Naive thymus-derived CD8-positive, alpha-beta T cell (primary cell): ENCODE measurements at places on chromosomes 6 and 20.

DNA sequence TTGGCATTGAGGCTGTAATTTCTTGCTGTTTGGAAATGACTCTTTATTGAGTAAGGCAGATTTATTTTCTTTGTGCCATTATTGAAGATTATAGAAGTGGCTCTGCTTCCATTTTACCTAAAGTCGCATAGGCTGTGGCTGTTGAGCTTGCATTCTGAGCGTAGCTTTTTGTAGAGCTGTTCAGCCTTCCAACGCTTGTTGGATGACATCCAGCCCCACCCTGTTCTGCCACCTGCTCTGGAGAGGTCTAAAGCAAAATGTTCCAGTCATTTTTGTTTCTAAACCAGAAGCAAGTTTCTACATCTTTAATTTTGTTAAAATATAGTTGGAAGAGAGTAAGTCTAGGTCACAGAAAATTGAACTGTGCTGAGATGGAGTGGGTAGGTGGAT lies 24.4 kb downstream of the UST start:
- DNase-seq = no peak

DNA sequence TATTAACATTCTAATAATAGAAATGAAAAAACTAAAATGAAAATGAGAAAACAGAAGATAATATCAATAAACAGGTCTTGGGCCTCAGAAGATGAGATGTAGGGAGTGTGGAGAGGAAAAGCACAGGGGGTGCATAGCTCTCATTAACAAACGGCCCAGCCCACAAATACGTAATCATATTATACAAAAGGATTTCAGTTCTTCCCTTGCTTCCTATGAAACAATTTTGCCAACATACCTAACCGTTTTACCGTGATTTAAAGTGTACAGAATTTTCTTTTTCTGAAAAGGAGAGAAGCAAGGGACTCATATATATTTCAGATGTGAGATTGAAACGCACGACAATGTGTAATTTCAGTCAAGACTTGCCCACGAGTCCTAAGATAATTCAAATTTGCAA lies 136.0 kb downstream of the HFE start:
- DNase-seq = no peak

- no peak for DNase-seq
Measured at GRCh38 chr20:62736407-62737071, 27.9 kb downstream of the NTSR1 start.

DNA sequence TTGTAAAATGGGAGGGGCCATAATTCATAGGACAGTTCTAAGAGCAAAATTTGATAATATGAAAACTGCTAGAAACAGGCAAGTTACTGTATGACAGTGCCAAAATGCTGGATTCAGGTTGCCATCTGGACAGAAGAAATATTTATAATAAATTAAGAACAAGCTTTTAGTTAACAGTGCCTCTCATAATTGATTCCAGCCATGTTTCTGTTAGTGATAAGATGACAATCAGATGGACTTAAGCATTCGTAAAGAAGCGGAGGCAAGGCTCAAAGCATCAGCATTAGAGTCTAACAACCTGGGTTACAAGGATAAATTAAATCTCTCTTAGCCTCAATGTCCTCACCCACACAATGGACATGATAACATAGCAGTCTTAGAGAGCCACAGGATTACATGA lies 61.0 kb downstream of the SESN1 start:
- DNase-seq = no peak

- no peak for DNase-seq
Measured at GRCh38 chr6:15417811-15418210, 171.9 kb downstream of the JARID2 start.

- no peak for DNase-seq
Measured at GRCh38 chr6:97443408-97444080, 160.5 kb upstream of the MMS22L start.

DNA sequence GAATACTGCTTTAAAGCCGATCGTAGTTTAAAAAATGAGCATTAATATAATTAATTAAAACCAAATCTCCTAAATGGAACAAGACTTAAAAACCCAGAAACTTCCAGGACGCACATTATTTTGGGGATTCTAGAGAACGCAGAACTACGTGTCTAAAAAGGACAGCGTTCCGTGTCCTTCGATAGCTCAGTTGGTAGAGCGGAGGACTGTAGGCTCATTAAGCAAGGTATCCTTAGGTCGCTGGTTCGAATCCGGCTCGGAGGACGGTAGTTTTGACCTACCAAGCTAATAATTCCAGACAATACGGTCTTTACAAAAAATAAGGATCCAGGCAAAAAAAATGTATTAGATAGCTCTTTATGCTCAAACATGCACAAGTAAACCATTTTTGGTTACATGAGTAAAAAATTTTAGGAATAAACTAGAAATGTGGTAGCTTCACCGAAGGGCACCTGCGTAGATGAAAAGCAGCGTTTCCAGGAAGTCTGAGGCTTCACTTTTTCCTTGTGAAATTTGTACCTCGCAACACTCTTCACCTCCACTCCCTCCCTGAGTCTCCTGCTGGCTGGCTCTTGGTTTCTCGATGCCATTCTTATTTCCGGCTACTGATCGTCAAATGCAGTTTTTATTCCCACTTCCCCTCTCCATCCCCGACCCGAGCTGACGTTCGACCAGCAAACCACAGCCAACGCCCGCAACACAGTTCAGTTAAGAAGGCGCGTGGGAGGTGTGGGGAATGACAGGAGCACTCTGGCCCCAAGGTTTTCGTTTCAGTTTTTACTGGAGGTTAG lies 19.6 kb upstream of the ABT1 start:
- peak; percentile 56 for DNase-seq

DNA sequence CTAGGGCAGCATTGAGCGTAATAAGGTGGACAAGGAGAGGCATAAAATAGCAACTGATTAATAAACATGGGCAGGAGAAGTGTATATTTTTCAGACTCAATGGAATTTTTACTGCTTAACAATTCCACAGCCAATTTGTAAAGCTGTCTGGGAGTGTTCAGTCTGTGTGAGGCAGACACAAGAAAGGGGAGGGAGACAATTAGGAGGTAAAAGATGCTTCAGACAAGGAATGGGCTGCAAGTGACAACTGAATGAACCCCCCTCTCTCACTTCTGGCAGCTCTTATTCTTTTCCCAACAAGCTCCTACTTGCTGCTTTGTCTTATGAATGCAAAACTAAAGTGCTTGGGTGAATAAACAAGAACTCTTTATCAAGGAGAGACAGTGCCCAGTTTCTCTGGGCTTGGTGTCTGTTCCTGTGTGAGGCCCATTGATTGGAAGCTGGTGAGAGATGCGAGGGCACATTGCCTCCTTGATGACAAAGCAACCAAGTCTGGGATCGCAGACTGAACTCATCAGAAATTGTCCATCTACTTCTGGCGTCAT lies 575.3 kb downstream of the RNF144B start:
- DNase-seq = no peak

DNA sequence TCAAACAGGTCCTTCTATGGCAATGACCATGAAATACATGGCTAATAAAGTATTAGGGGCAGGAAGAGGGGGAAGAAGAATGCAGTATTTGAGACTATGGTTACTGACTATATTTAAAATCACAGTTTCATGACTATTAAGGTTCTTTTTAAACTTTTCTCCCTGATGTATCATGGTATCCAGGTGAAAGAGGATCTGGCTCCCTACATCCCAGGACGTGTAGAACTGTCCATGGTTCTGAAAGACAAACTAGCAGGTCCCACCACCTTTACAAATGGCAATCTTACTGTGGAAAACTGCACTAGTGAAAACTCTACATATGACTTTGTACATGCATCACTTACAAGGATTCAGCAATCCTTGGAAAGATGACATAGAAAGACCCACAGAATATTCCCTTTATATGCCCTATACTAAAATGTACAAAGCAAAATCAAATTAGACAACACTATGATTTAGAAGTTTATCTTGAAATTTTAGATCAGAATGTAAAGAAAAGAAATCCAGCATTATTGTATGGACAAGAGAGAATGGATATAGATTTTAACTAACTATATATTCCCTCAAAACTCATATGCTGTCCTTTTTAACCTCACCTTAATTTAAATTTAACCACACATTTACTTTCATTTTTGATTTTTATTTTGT lies 33.5 kb downstream of the RPP21 start:
- no peak for DNase-seq

GRCh38 chr20:59153355-59153681 lies 10.3 kb upstream of the ZNF831 start:
- DNase-seq = no peak

DNA sequence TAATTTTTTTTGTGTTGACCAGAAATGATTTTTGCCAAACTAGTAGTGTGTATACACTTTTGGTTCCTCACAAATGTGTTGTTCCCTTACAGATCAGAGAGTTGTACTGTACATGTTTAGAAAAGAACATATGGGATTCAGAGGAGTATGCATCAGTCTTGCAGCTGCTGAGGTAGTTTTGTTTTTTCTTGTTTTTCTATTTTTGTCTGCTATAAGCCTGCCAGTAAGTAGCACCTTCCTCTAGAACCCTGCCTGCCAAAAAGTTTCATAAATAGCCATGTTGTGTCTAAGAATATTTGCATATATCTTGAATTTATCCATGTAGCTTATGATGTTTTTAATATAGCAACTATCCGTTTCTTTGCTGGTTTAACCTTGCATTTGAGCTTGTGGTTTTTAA lies 46.4 kb downstream of the ORC3 start:
- no peak for DNase-seq

GRCh38 chr6:168395983-168396382 lies 45.0 kb upstream of the SMOC2 start:
- no peak for DNase-seq

DNA sequence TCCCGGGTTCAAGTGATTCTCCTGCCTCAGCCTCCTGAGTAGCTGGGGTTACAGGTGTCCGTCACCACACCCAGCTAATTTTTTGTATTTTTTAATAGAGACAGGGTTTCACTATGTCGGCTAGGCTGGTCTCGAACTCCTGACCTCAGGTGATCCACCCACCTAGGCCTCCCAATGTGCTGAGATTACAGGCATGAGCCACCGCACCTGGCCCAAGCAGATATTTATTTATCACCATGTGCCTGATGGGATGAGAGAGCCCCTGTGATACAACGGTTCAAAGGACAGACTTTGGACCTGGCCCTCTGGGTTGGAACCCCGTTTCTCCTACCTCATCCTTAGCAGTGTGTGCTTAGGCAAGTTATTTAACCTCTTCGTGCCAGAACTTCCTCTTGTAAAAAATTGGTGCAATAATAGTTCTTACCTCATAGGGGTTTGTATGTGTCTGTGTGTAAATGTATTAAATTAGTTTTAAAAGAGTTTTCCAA lies 19.2 kb upstream of the STK38 start:
- DNase-seq = no peak

DNA sequence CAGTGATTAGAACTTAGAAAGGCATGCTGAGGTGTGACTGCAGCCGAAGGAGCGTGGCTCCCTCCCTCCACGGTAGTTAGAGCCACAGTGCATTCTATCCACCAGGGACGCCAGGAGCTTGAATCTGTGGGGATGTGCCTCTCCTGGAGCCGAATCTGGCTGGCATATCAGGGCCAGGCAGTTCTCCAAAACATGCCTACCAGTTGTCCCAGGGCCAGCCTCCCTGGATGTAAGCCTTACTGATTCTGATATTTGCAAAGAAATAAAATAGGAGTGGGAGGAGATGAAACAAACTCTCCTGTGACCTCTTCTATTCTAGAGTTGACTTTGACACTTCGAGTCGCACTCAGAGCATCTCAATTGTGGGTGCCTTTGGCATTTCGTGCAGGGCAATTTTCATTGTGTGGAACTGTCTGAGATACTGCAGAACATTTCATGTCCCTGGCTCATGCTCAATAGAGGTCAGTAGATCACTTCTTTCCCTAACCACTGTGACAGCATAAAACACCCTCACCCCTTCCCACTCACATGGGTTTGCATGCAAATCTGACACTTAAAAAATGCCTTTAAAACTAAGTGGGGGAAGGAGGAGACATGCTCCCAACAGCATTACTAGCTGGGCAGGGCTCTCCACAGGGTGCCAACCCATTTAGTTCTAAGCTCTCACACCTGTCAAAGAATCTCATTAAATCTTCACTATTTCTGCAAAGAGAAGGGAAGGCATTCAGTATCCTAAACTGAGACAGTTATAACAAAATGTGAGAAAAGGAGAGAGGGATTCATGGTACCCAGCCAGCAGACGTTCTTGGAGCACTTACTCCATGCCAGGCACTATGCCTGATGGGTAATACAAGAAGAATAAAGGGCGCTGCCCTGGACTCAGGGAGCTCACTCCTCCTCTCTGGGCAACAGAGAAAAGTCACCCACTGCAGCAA lies 378.9 kb downstream of the PREX1 start:
- DNase-seq = no peak

DNA sequence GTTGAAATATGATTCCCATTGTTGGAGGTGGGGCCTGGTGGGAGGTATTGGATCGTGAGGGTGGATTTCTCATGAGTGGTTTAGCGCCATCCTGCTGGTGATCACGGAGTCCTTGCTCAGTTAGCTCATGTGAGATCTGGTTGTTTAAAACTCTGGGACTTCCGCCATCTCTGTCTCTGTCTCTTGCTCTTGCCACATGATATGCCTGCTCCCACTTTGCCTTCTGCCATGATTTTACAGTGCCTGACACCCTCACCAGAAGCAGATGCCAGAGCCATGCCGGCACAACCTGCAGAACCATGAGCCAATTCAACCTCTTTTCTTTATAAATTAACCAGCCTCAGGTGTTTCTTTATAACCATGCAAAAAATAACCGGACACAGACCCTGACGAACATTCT lies 44.7 kb upstream of the ZFP64 start:
- DNase-seq = no peak

GRCh38 chr6:75563032-75563431 lies 38.6 kb upstream of the SENP6 start:
- no peak for DNase-seq

GRCh38 chr6:46040288-46040687 lies 24.6 kb upstream of the CLIC5 start:
- DNase-seq = no peak

- no peak for DNase-seq
Measured at GRCh38 chr20:44723391-44723790, 8.2 kb downstream of the CCN5 start.

DNA sequence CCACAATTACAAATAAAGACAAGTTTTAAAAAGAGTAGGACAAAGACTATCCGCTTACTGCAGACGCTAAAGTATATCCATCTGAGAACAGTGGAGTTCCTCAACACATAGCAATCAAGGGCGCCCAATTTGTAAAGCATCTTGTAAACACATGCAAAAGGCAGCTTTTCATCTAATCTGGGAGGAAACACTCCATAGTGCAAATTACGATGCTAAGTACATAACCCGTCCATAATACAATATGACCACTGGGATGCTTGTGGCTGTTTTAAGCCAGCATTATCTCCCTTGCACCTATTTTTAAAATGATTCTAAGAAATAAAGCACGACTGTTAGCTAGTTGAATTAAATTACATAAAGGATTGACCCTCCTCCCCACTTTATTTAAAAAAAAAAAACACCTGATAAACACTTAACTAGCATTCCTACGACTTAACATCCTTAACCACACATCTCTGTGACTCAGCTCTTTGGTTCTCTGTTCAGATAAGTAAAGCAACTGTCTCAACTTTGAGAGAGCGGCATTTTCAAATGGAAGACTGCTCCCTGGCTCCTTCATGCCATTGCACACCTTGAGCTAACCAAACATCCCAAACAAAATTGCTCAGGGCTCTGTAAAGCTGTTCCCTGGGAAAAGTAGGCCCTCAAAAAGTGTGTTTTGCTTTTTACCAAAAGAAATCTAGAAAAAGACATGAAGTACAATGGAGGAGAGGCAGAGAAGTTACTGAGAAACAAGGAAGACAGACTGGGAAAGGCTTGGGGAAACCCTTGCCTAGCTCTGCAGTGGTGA lies 14.2 kb downstream of the SLC22A23 start:
- DNase-seq = no peak
